ENCODE measurements at places on chromosomes 12 and 14. TPM values are rescaled to one million over a fixed set of nuclear protein-coding genes. Genes with fewer than 3 reads are reported as not detected.
A peak's percentile ranks its signal among the peaks of the same experiment; 100 is the strongest.

The LBHD2 gene
- polyA plus RNA-seq, result 0.08 TPM

GRCh38 chr12:74535536-74535935, 2.1 kb upstream of the ATXN7L3B start:
- DNase-seq, result no peak
- H3K27ac ChIP-seq, result no peak overlapping the region
- H3K4me1 ChIP-seq, result peaks cover 17% of the 10 kb centered on the region
- peaks cover 16% of the 10 kb centered on the region for H3K36me3 ChIP-seq
- no peaks in the 10 kb centered on the region for H3K27me3 ChIP-seq

- DNase-seq, result no peak
- H3K27ac ChIP-seq, result no peak overlapping the region
- H3K27me3 ChIP-seq, result no peaks in the 10 kb centered on the region
- H3K4me1 ChIP-seq, result no peaks in the 10 kb centered on the region
- H3K36me3 ChIP-seq, result no peaks in the 10 kb centered on the region
- no peak overlapping the region for H3K4me3 ChIP-seq
These were observed 1280.9 kb downstream of the AACS start for GRCh38 chr12:126346087-126346486.

The GNS gene
- polyA plus RNA-seq, result 128 TPM

DNA sequence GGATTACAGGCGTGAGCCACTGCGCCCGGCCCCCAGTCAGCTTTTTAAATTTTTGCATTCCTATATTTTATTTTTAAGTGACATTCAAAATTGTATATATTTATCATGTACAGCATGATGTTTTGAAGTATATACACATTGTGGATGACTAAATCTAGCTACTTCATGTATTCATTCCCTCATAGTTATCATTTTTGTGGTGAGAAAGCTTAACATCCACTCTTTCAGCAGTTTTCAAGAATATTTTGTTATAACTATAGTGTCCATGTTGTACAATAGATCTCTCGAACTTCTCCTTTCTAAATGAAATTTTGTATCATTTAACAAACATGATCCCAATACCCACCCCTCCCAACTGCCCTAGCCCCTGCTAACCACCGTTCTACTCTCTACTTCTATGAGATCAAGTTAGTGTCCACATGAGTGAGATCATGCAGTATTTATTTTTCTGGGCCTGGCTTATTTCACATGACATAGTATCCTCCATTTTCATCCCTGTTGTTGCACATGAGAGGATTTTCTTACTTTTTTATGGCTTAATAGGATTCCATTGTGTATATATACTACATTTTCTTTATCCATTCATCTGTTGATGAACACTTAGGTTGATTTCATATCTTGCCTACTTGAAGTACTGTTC, 8.8 kb upstream of the HEBP1 start:
- no peak for DNase-seq
- no peaks in the 10 kb centered on the region for H3K27me3 ChIP-seq
- H3K27ac ChIP-seq, result no peak overlapping the region
- no peaks in the 10 kb centered on the region for H3K36me3 ChIP-seq

DNA sequence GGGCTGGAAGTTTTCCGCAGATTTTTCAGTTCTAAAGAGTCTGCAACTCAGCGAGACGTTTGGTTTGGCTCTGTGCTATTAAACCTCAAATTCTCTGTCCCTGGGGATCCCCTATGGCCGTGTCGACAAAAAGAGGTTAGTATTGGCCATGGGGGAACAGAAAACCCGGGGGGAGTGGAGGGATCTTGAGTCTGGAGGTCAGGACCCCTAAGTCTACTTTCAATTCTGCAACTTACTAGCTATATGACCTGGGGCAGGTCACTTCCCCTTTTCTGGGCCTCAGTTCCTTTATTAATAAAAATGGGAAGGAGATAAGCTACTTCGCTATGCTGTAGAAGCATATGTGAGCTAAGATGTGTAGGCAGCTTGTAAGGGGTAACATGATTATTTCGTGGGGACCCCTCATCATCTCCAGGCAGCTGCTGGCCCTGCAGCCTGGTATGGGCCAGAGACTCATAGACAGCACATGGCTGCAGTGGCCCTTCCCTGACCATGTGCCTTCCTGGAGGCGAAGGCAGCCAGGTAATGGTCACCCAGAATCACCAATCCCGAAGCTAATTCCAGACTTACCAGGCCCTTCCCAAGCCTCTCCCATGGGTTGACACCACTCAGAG, 8.6 kb downstream of the ASB2 start:
- no peaks in the 10 kb centered on the region for H3K36me3 ChIP-seq
- H3K4me3 ChIP-seq, result no peak overlapping the region
- DNase-seq, result no peak

DNA sequence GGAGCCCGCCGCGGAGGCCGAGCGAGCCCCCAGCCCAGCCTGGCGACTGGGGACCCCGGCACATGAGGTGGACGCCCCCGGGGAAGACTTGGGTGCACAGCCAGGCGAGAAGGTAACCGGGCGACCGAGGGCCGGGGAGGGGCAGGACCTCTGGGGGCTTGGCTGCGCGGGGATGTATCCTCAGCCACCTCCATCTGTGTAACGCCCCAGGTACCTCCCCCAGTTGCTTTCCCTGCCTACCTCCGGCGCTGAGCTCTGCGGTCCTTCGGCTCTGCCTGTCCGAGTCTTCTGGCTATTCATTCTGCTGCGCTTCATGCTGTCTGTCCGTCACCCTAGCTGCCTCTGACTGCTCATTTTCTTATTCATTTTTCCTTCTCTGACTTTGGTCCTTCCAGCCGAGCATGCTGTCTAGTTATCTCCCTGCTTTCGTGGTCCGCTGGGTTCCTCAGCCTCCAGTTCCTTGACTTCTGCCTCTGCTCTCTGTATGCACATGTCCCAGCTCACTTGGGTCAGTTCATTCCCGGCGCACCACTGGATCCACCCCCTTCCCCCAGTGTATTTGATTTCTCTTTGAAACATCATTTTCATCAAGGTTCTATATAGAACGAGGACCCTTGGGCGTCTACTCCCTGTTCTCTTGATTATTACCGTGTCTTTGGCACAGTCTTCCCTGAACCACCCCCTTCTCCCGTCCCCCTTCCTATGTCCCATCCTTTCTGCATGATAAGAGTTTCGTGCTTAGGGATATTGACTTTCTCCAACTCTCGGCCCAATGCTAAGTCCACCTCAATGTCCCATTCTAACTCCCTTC, 612 bp downstream of the PHC1 start:
- peak; percentile 56 for DNase-seq
- peak overlapping the region; percentile 57 for H3K4me3 ChIP-seq
- no peaks in the 10 kb centered on the region for H3K27me3 ChIP-seq
- H3K36me3 ChIP-seq, result peaks cover 7% of the 10 kb centered on the region

Measured in lung (tissue), 17 donors.